ENCODE measurements at places on chromosomes 5 and 9. TPM values are rescaled to one million over a fixed set of nuclear protein-coding genes. Genes with fewer than 3 reads are reported as not detected.

The RORB gene
- total RNA-seq = 0.15 TPM

- DNase-seq = no peak
Observed at GRCh38 chr5:143376911-143377813, 26.3 kb downstream of the NR3C1 start.

The MARCOL gene
- total RNA-seq = 0.27 TPM

The PRDM9 gene
- total RNA-seq = not detected

The KIF2A gene
- 43.4 TPM for total RNA-seq

- no peak for DNase-seq
Observed at GRCh38 chr5:91106842-91107511, 276.1 kb downstream of the ARRDC3 start.

GRCh38 chr5:72917371-72917776, 38.5 kb upstream of the FCHO2 start:
- no peak for DNase-seq

DNA sequence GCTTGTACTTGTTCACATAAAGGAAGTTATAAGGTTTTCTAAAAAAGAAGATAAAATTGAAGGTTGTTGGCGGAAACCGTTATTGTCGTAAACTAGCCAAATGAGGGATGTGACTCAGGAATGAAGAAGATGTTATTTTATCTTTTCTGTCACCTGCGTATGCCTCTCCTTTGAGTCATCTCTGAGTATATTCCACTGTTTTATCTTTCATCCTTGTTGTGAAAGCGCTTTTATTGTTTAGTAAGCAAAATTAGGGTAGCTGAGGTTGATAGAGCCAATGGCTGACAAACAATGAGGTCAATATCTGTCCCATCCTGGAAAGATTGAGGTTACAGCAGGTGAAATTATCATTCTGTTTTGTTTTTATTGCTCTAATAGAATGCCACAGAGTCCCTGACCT, 105.0 kb downstream of the TUSC1 start:
- no peak for DNase-seq

The ADGRD2 gene
- total RNA-seq = not detected

- DNase-seq = no peak
Observed at GRCh38 chr5:121628783-121629182, 222.9 kb upstream of the FTMT start.

DNA sequence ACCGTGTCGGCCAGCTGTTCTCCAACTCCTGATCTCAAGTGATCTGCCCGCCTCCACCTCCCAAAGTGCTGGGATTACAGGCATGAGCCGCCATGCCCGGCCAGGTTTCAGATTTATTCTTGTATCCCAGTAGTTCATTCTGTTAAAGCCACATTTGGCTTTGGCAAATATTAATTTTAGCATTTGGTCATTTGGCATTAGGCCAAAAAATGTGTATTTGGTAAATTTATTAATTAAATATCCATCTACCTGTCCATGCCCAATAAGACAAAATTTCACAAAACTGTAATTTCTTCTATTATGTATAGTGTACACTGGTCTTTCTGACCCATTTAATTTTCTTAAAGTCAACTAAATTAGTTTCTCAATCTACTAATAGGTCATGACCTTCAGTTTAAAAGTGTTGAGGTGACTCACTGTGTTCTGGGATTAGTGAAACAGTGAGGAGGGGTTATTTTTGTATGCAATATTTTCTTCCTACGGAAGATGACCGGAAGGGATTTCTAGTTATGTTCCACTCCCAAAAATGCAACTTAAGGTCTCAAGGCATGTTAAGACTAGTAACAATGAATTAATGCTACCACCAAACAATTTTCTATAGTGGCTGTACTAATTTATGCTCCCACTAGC, 21.0 kb downstream of the OSTF1 start:
- no peak for DNase-seq

The HMGXB3 gene
- total RNA-seq = 21.8 TPM

DNA sequence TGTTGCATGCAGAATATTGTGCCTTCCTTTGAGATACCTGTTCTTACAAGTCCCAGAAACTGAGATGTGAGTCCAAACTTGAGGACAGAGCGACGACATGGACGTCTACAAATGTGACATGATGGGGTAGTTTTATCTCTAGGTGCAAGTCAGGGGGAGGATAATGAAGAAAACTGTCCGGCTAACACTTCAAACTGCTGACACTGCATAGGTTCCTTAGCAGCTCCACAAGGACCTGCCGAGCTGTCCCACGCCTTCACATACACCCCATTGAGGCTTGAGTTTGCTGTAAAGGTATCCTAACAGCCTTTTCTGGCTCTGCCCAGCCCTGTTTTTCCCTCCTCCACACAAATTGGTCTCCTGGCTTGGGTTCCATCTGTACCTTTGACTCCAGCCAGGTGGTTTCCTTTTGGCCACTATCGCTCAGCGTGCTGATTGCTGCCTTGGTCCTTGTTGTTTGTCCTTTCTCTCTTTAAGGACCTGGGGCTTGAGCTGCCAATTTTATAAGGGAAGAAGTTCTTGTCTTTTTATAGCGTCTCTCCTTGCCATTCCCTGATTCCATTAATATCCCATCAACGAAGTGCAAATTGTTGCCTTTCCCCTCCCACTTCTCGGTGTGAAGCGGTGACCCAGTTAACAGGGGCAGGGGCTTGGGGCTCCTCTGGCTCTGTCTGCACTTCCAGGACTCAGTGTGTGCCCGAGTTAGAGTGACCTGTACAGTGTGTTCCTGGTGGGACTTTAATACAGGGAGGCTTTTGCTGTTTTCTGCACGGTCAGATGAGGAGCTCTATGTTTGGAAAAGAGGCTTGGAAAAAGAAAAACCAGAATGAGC, 100.3 kb downstream of the PCSK1 start:
- DNase-seq = no peak

The CYSRT1 gene
- total RNA-seq = not detected

GRCh38 chr9:112299514-112299913, 33.9 kb downstream of the PTBP3 start:
- DNase-seq = no peak

DNA sequence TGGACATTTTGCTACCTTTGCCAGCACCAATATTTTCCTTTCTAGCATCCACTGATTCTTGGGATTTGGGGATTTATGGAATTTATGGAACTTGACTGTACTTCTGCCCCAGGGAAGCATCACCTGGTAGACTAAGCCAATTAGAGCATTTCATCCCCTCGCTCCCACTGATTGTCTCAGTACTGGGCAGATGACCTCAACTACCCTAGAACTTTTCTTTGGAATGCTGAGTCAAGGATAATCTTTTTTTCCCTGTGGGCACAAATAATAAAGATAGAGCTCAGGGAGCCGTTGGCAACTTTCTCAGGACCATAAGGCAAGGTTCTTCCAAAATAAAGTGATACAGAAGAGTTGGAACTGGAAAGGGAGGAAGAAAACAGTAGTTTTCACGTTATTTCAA, 438.4 kb downstream of the PLK2 start:
- no peak for DNase-seq

- no peak for DNase-seq
Observed at GRCh38 chr5:137933491-137933911, 44.2 kb downstream of the PKD2L2 start.

- no peak for DNase-seq
Observed at GRCh38 chr9:33332011-33332410, 41.7 kb downstream of the NFX1 start.

DNA sequence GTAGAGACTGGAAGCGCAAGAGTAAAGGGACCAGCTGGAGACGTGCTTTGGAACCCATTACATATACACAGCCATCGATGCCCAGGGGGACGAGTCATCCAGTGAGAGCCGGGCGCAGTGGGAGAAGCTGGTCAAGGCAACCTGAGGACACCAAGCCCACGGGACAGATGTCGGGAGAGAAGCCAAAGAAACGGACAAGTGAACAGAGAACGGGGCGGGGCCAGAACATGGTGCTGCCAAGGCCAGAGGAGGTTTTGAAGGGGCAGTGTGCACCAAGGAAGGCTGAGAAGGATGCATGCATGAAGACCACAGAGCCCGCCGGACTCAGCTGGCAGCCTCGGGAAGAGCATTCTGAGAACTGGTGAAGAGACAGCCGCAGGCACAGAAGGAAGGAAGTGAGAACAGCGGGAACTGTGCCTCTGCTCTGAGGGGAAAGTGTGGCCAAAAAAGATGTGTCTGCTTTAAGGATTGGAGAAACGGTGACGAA, 20.3 kb downstream of the CAMSAP1 start:
- DNase-seq = no peak

- no peak for DNase-seq
Observed at GRCh38 chr9:73441223-73441622, 289.6 kb downstream of the ANXA1 start.

DNA sequence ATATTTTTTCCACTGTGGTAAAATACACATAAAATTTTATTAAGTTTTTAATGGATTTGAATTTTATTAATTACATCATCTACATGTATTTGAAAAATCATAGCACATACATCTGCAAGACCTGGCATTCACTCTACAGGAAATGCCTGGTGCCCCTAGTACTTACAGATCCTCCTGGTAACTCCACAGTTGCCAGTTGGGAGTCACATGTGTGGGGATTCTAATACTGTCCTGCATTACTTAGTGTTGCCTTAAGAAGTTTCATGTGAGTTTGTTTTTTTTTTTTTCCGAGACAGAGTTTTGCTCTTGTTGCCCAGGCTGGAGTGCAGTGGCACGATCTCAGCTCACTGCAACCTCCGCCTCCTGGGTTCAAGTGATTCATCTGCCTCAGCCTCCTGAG, 18.1 kb downstream of the KDM3B start:
- DNase-seq = no peak

DNA sequence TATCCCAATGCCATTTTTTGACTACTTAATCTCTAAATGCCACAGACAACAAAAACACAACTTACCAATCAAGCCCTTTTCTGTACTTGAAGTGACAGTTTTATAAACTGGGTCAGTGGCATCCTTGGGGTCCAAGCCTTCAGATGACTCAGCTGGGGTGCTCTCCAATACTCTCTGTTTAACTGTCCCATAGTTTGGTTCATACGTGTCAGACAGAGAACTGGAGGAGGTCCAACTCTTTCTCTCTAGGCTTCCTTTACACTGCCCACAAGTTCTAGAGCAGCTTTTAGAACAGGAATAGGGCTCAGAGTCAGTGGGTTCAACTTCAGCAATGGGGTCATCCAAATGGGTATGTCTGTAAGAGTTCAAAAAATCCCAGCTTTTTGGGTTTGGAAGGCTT, 166.9 kb downstream of the CDC42SE2 start:
- DNase-seq = no peak

The BTNL8 gene
- 88.1 TPM for total RNA-seq

DNA sequence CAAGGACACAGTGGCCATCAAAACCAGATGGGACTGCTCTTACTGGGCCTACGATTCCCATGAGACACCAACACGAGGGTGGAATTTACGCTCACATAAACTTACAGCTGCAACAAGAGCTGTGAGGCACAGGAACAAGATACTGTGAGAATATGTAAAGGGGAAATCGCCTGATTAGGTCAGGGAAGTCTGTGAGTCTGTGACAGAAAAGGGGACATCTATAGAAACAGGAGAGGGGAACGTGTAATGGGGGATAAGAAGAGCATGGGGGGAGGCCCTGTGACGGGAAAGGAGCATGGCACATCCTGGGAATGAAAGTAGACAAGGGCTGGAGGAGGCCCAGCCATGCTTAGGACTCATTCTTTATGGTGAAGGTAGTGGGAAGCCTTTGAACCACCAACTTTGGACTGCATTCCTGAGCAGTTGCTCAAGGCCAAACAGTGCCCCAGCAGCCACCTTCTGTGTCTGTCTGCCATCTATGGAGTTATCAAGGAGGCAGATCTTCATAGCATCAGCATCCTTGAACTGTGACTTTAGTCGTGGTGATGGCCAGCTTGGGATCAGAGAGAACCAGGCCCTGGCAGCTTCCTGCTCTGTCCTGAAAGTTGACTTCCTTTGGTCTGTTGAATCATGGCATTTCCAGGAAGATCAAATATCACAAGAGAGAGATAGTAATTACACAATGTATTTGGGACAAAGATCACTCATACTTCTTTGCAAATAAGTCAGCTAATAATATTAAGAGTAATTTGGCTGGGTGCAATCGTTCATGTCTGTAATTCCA, 87.9 kb upstream of the FAM169A start:
- no peak for DNase-seq

The SLC6A3 gene
- not detected for total RNA-seq

- DNase-seq = no peak
Observed at GRCh38 chr5:132510076-132510475, 19.5 kb upstream of the IRF1 start.

DNA sequence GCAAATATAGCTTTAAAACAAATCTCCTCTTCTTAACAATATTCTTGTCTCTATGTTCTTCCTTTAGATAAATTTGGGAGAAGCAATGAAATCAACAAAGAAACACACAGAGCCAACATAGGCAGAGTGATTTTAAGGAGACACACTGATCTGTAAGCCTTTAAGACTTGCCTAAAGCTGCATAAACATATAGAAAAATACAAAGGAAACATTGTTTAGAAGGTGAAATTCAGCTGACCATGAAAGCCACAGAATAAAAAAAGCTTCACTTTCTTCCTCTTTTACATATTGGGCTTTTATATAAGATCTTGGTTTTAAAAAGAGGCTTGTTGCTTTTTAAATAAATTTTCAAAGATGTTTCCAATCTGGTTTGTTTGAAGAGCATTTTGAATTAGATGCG, 1277.5 kb downstream of the EFNA5 start:
- DNase-seq = no peak

The FBXL17 gene
- 14.1 TPM for total RNA-seq

The CDH9 gene
- not detected for total RNA-seq

DNA sequence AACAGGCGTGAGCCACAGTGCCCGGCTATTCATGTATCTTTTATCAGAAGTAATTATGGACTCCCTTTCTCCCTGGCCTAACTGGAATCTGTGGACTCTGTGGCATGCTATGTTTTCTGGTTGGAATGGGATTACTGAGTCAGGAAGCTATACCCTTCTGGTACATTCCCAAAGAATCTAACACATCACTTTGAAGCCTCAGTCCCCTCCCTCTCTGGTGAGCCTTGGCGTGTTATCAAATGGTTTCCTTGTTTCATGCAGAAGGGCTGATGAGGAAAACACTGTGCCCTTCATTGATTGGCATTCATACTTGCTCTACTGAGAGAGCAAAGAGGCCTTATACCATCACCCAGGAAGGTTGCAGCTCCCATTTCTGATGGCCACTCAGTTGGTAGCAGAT, 22.9 kb downstream of the C5orf15 start:
- no peak for DNase-seq

The FOXD4 gene
- total RNA-seq = not detected

GRCh38 chr5:142316681-142317080, 8.1 kb downstream of the SPRY4 start:
- no peak for DNase-seq

DNA sequence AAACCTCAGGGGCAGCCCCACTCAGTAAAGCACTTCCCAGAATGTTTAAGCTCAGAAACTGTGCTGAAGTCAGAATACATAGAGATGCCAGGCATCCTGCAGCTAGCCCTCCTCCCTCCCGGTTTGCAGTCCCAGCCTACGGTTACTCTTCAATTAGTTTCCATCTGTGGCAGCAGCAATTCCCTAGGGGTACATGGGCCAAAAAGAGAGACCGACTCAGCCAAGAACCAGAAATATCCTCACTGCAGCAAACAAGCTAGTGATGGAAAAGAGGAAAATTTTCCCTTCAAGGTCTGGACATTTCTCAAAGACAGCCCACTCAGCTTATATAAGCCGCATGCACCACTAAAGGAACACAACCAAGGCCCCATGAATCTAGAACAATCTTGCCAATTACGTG, 89.1 kb upstream of the PPP2R2B start:
- no peak for DNase-seq

All from colonic mucosa (tissue), 4 donors.